Uterus (tissue), 4 donors: ENCODE measurements at places on chromosomes 12 and 14. TPM values are rescaled to one million over a fixed set of nuclear protein-coding genes. Genes with fewer than 3 reads are reported as not detected.

DNA sequence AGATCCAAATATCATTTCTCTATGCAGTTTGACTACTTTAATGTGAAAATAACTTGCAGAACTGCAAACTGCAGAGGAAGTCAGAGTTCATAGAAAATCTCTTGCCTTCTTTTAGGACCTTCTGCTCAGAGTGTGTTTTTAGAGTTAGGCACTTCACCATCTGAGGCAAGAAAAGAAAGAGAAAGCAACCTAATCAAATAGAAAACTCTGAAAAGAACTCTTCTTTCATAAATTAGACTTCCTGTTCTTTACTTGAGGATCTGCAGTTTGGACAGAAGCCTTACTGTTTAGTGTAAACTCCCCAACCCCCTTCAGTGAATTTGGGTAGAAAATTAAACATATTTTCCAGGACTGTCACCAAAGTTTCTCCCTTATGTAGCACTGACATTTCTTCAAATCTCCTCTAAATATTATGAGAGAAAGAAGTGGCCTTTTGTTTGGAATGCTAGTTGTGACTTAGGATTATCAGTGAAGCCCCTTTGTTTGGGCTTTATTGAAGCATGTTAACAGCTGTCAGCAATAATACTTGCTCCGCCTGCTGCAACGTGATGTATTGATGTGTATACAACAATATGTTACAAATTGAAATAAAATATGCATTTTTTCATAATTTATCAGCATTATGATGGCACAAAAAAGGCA lies 99.5 kb downstream of the PDZRN4 start:
- H3K4me1 ChIP-seq = no peaks in the 10 kb centered on the region
- no peak for DNase-seq
- no peak overlapping the region for H3K27ac ChIP-seq
- H3K27me3 ChIP-seq = no peaks in the 10 kb centered on the region
- no peak overlapping the region for H3K4me3 ChIP-seq
- H3K36me3 ChIP-seq = no peaks in the 10 kb centered on the region

ARHGAP9 gene
- 8.1 TPM for total RNA-seq

GRCh38 chr14:65335411-65335947 lies 77.1 kb upstream of the FUT8 start:
- H3K27me3 ChIP-seq = no peaks in the 10 kb centered on the region
- no peaks in the 10 kb centered on the region for H3K36me3 ChIP-seq
- H3K4me1 ChIP-seq = peaks cover 4% of the 10 kb centered on the region
- no peak for DNase-seq

- DNase-seq = no peak
- H3K36me3 ChIP-seq = no peaks in the 10 kb centered on the region
- H3K4me1 ChIP-seq = no peaks in the 10 kb centered on the region
- no peak overlapping the region for H3K27ac ChIP-seq
- H3K27me3 ChIP-seq = no peaks in the 10 kb centered on the region
These were observed 7.7 kb upstream of the BCL7A start for GRCh38 chr12:122013791-122014590.

UBC gene
- 1,719 TPM for total RNA-seq

- DNase-seq = no peak
- H3K4me1 ChIP-seq = no peaks in the 10 kb centered on the region
- no peaks in the 10 kb centered on the region for H3K27me3 ChIP-seq
- H3K4me3 ChIP-seq = no peak overlapping the region
These were observed 535.4 kb downstream of the RPS29 start for GRCh38 chr14:49050822-49051221.
